ENCODE measurements at places on chromosomes 13 and 19.

DNA sequence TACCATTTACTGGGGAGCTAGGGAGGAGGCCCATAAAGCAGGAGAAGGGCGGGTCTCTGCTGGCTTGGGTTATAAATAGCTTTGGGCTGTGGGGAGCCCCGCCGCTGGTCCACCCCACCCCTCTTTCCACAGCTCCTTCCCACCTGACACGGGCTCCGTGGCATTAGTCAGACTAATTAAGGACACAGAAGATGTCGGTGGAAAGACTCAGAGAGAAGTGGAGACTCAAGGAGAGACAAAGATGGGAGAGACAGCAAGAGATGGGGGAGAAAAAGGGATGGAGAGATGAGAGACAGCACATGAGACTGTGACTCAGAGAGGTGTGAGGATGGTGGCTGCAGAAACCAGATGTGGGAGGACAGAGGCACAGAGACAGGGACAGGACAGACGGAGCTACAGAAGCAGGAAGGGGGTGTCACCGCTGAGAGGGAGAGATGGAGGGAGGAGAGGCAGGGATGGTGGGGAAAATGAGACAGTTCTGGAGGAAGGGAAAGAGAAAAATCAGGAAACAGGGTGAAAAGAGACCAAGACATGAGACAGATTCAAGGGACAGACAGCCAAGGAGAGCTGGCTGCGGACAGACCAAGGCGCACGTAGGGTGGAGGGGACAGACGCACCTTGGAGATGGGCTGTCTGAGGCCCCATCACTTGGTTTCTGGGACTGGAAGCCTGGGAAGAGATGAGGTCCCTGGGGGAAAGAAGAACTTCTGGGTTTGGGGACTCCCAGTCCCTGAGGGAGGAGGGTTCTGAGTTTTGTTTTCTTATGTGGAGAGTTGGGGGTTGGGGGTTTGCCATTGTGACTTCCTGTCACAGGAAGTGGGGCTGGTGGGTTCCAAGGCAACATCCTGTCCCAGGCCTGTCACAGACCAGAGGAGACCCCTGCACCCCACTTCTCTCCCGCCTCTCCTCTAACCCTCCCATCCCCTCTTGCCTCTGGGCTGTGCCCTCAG lies 4.1 kb downstream of the ARHGEF1 start:
- no peak for DNase-seq

GRCh38 chr19:19238126-19238894 lies 26.6 kb downstream of the NCAN start:
- DNase-seq = no peak

DNA sequence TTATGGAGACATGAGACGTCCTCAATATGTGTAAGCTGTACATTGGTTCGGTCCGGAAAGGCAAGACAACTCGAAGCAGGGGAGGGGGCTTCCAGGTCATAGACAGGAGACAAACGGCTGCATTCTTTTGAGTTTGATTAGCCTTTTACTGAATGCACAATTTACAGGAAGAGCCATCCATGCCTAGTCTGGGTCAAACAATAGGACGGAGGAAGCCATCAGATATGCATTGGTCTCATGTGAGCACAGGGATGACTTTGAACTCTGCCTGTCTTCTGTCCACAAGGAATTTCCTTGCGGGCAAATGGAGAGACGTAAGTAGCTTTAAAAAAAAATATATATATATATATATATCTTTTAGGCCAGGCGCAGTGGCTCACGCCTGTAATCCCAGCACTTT lies 1.9 kb upstream of the CCNP start:
- DNase-seq = no peak

GRCh38 chr13:111853721-111854120 lies 213.2 kb upstream of the SOX1 start:
- DNase-seq = peak; percentile 99

DNA sequence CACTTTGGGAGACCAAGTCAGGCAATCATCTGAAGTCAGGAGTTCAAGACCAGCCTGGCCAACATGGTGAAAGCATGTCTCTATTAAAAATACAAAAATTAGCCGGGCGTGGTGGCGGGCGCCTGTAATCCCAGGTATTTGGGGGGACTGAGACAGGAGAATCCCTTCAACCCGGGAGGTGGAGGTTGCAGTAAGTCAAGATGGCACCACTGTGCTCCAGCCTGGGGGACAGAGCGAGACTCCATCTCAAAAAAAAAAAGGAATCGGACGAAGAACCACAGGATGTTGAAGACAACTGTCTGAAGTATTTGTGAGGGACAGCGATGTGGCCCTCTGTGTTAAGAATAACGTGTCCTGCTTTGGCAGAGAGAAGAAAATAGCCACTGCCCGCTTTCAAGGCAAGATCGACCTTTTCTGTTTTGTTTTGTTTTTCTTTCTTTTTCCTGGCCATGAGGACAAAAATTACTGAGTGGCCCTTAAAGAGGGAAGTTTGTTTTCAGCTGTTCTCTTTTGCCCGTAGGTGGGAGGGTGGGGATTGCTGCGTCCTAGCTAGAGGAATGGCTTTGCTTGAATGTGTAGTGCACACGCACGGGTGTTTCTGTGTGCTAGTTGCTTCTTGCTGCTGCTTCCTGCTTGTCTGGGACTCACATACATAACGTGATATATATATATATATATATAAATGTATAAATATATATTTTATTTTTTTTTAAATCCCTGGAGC lies 6.2 kb upstream of the PRKCG start:
- no peak for DNase-seq

- DNase-seq = no peak
Measured at GRCh38 chr13:32025730-32026129, 5.8 kb upstream of the FRY start.

DNA sequence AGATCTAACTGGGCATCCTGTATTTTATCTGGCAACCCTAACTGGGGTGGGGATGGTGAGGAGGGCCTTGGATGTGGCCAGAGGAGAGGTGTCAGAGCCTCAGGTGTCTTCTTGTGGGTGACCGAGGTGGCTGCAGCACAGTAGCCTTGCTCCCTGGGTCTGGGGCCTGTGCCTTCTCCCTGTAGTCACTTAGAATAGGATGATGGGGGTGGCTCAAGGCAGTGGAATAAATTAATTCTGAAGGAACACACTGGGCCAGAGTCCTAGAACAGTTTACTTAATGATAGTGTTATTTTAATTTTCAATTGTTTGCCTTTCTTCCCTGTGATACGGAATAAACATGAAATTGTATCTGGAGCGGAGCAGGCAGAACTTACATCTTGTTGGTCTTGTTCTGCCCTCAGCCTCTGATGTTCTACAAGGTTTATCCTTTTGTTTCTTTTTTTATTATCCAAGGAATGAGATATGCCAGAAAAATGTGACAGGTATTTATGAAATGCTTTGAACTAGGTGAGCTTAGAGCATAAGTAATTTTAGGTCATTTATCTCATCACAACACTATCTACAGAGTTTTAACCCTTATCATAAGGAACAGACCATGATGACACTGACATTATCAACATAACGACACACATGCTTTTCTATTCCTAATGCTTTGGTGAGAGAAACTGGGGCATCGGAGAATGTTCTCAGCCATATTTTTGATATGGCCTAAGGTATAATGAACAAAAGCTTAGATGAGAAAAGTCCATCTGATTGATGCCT lies 51.4 kb downstream of the LRCH1 start:
- no peak for DNase-seq

GRCh38 chr13:107118506-107118905 lies 550.6 kb upstream of the ARGLU1 start:
- peak; percentile 36 for DNase-seq

DNA sequence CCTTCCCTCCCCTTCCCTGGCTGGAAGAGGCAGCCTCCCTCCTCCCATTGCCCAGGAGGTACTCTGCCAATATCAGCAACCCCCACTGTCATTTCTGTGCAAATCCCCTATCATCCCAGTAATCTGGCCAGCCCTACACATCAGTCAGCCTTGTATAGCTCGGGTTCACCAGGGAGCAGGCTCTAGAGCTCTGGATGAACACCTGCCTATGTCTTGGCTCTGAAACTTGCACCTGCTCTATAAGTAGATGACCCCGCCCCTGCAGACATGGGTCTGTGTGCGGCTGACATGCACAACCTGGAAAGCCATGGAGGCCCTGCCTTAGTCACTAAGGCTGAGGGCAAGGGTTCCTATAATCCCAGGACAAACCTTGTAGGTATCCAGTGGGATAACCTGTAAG lies 1042.9 kb downstream of the UQCRFS1 start:
- peak; percentile 50 for DNase-seq

GRCh38 chr19:16566161-16566560 lies 6.1 kb downstream of the SLC35E1 start:
- no peak for DNase-seq

DNA sequence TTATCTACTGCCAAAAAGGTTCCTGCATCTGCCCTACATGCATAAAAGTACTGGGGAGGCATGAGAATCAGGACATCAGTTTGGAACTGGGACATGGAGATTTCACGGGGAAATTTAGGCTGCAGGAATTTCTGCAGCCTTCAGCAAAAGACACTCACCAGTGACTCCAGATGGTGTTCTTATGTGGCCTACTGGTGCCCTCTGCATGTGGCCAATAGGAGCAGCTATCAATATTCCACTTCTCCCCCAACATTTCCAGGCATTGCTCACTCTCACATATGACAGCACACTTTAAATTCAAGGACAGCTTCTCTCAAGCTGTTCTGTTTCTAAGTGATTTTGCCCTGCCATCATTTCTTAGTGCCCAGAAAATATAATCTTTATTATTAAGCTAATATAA lies 570.5 kb upstream of the ARGLU1 start:
- no peak for DNase-seq

DNA sequence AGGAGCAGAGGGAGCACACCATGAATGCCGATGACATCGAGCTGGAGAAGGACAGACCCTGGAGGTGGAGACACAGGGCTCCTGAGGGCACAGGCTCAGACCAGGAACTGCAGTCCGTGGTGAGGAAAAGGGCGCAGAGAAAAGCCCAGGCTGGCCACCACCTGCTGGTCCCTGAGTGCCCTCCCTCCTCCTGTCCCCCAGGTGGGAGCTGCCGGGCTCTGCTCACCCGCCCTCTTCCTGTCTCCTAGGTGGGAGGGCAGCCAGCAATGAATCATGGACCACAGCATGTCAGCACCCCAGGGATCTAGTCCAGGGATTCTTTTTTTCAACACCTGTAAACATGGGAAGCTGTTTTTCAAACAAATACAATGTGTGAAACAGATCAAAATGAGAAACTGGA lies 94.6 kb upstream of the ARHGEF7 start:
- no peak for DNase-seq

Measured in NCI-H187 treated with DMSO at 0.1 percent for 48 hours (cell line).